NCI-H82 (cell line): ENCODE measurements at places on chromosomes 3 and 15.

DNA sequence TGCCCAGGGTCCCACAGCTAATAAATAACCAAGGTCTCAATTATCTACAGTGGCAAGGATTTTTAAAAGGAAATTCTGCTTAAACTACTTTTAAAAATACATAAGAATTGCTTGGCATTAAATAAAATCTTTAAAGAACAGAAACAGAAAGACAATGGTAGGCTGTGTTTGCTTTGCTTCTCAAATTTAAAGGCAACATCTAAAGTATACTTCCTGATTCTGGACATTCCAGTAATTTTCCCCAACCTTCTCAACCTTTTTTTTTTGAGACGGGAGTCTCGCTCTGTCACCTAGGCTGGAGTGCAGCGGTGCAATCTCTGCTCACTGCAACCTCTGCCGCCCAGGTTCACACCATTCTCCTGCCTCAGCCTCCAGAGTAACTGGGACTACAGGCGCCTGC is 5.3 kb downstream of the VPS13C start:
- DNase-seq, result no peak

GRCh38 chr15:88467935-88468528 is 524 bp downstream of the MRPS11 start:
- DNase-seq, result peak; percentile 73

DNA sequence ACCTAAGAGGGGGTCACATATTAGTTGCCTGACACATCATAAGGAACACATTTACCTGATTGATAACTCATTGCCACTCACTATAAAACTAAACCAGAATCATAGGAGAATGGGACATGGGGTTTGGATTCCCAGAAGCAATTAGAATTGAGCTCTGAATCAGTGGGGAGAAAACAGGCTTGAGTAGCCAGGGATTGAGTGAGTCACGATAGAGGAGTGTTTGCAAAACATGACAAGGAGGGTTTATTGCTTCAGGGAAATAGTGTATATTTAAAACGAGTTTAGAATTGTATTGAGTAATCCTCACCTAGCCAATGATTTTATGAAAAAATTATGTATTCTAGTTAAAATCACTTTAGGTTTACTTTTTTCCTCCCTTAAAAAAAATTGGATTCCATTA is 101.1 kb upstream of the THRB start:
- no peak for DNase-seq

DNA sequence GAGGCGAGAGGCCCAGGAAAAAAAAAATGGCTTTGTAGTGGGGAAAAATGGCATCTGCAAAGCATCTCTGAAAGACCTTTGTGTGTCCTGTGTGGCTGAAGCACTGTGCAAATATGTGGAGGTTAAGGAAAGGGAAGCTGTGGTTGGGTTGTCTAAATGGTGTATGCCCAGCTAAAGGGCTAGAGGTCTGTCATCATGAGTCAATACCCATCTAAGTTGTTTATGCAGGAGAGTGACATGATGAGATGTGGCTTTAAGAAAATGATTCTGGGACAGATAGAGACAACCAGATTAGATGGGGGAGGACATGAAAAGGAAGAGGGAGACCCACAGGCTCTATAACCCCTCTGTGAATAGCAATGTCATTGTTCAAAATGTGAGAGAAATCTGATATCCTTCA is 280.7 kb downstream of the MFSD1 start:
- DNase-seq, result no peak

DNA sequence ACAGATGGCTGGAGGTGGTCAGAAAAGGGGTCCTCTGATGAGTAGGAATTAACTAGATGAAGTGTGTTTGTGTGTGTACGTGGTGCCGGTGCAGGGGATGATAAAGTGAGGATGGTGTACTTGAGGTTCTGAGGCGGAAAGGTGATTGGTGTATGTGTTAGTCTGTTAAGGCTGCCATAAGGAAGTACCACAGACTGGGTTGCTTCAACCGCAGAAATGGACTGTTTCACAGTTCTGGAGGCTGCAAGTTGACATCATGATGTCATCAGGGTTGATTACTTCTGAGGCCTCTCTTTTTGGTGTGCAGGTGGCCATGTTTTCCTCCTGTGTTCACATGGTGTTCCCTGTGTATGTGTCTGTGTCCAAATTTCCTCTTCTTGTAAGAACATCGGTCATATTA is 202.4 kb upstream of the RGMA start:
- DNase-seq, result no peak

DNA sequence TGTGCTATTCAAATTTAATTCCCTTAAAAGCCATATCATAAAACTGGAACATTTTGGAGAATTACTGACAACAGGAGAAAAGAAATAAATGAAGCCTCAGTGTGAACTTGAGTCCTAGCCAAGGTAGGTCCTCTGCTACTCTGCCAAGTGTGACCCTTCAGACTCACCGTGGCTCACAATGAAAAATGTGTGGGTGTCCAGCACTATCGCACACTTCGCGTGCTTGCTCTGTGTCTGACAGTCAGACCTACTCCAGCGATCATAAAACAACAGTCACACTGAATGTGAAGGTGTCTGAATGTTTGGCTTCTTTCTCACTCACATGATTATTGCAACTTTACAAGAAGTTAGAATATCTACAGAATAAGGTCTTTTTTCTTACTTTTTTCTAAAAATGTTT is 65.8 kb upstream of the TRA2B start:
- DNase-seq, result no peak

DNA sequence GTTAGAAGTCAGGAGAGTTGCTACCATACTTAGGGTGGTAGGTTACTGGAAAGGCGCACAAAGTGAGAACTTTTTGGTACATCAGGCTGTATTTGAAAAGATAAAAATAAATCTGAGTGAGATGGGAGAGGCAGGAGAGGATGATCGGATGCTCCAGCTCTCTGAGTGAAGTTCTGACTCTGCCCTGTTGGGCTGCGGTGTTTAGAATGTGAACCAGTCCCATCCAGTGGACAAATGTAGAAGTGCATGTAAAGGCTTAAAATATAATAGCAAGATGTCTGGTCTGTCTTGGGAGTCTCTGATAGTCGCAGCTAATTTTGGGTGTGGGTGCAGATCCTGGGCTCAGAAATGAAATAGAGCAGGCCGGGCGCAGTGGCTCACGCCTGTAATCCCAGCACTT is 30.4 kb downstream of the ACKR2 start:
- peak; percentile 73 for DNase-seq

- no peak for DNase-seq
Observed at GRCh38 chr15:34271493-34271892, 46.7 kb downstream of the EMC4 start.

GRCh38 chr15:83815506-83815905 is 161.6 kb downstream of the ADAMTSL3 start:
- no peak for DNase-seq

GRCh38 chr3:47342812-47343211 is 38.0 kb upstream of the PTPN23 start:
- DNase-seq, result no peak

GRCh38 chr15:31342781-31343626 is 16.4 kb downstream of the KLF13 start:
- no peak for DNase-seq

DNA sequence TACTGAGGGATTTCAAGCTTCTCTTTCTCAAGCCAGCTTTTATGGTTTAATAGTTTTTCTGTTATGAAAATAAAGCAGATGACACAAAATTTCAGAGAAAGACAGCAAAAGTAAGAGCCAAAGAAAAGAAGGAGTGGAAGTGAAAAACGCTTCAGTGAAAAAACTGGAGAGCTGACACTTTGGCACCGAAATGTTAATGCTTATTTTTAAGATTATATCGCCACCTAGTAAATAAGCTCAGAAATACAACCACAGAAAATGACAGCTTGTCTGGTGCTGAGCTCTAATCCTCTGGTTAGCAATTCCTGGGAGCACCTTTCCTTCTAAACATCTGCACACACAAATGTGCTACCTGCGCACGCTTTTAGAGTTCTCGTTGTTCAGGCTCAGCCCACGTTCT is 101.6 kb downstream of the ZPLD1 start:
- peak; percentile 94 for DNase-seq

DNA sequence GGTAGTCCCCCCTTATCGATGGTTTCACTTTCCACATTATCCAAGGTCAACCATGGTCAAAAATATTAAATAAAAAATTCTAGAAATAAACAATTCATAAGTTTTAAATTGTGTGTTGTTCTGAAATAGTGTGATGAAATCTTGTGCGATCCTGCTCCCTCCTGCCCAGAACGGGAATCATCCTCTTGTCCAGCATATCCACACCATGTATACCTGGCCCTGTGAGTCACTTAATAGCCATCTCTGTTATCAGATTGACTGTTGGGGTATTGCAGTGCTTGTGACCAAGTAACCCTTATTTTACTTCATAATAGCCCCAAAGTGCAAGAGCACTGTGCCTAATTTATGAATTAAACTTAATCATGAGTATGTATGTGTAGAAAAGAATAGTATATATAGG is 19.1 kb downstream of the FAM81A start:
- no peak for DNase-seq

DNA sequence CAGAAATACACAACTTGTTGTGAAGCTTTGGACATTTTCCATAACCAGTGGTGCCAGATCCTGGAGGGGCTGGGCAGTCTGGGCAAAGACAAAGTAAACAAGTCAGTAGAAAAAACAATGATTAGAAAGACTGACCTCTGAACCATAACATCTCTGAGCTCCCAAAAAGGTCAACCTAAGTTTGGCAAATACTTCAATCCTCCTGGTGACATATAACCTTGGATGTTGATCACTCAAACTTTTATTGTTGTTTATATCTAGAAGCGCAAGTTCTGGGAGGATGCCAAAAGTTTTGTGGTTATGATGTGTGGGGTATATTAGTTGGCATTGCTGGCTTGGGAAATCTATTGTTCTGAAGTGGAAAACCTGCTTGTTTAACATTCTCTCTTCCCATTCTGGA is 257.7 kb downstream of the DIPK2A start:
- no peak for DNase-seq

DNA sequence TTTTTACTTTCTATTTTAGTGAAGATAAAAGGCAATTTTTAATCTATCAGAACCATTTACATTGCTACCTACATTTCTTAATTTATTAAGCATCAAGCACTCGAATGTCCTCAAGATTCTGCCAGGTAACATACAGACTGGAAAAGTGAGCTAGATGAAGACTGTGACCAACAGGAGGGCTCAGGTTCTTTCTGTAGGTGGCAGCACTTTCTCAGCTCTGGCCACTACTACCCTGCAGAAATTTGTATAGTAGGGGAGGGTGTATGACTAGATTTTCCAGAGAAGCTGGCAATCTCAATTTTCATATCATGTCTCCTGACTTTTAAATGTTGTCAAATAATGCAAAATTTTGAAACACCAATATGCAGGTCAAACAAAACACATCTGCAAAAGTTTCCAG is 165.0 kb upstream of the SUCLG2 start:
- peak; percentile 11 for DNase-seq

- no peak for DNase-seq
Observed at GRCh38 chr3:120077731-120078130, 16.5 kb downstream of the GSK3B start.

DNA sequence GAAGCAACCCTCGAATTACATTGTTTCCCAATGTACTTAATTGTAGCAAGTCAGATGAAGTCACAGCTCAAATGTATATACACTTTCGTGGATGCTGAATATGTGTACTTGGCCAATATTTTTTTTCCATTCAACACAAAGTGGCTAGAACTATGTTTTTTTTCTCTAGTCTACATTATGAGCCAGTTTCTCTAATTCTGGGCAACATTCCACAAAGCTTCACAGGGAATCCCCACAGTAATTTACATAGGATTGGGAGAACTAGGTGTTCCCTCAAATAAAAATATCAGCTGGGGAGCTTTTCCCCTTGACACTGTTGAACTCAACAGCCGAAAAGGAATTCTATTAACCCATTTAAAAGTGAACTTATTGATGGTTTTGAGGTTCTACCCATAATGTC is 493.1 kb downstream of the MECOM start:
- no peak for DNase-seq

DNA sequence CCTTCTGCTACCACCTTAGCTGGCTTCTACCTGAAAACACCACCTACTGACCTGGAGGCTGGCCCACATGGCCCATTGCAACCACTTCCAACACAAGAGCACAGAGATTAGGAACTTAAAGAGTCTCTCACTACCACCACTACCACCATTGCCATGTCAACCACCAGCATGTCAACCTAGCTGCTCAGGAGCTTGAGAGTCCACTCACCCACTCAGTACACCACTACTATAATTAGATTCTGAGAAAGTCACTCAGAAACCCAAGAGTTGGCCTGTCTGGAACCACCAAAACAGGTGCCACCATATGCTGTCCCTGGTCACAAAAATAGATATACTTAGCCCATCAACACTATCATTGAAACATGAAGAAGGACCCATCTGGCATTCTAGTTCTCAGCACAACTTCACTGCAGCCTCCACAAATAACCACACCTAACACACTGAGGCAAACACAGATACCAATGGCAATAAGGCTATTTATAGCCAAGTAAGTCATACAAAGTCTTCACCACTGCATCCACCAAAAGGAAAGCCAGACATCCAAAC is 806.7 kb upstream of the EPHA6 start:
- DNase-seq, result no peak

GRCh38 chr3:127074900-127075360 is 92.0 kb downstream of the PLXNA1 start:
- DNase-seq, result peak; percentile 76

DNA sequence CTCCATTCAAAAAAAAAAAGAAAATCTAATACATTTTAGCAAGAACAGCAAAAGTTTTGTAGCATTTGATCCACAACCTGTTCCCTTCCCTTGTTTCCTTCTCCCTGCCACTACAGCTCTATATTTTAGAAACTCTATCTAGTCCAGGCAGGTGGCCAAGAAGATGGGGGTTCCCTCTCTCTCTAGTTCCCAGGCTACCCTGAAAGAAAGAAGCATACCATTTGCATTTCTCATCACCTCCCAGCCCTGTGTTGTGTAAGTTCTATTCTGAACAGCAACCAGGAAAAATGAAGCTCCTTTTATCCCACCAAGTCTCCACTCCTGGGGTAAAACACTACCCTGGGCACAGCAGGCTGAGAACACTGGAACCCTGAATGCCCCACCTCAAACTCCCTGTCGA is 100.0 kb downstream of the PCCB start:
- no peak for DNase-seq

DNA sequence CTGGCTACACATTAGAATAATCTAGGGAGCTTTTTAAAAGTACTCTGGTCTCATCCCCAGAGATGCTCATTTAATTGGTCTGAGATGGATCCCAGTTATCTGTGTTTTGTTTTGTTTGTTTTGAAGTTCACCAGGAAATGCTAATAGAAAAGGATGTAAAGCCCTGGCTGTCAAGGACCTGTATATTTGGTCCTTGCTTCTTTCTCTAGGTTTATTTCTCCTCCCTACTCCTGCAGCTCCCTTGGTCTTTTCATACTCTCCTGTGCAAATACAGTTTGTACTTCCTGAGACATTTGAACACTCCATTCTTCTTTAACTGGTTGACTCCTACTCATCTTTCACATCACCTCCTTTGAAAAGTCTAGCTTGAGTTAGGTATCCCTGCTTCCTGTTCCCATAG is 3.3 kb downstream of the PIK3CA start:
- DNase-seq, result no peak

DNA sequence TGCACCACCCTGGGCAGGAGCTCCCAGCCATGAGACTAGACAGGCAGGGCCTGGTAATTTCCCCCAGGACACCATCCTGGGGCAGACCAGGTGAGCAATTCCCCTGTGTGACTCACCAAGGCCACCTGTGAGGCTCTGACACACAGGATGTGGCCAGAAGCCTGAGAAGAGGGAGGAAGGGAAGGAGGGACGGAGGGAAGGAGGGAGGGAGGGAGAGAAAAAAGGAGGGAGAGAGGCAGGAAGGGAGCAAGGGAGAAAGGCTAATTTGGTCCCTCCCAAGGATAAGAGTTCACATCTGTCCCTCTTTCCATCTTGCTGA is 25.9 kb downstream of the WNT7A start:
- no peak for DNase-seq
